ENCODE measurements at places on chromosomes 13 and 19. TPM values are rescaled to one million over a fixed set of nuclear protein-coding genes. Genes with fewer than 3 reads are reported as not detected.
A peak's percentile ranks its signal among the peaks of the same experiment; 100 is the strongest.

DNA sequence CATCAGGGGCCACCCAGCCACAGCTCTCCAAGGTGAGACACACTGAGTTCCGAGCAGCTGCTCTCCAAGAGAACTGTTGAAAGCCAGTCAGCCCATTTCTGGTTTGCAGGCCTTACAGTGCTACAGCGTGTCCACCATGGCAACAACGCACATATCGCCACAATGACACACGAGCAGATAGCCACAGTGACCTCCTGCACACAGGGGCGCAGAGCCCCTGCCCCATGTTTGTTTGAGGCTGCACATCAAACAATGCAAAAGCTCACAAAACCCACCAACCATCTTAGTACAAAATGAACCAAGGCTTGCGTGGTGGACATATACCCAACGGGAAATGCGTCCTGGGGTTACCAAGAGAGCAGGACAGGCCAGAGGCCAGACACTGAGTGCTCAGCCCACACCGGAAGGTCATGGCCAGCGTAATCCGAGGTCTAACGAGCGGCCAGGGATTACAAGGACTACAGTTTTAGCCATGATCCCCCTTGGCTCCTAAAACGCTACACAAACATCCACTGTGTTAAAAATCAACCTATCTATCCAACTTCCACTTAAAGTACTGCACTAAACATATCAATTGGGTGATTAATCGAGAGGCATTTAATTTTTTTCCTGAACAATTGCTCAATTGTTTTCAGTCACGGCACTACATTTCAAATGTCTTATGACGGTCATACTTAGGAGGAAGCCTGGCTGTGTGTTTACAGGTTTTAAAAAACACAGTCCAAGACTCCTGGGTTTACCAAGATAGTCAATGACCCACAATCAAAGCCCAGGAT lies 56.0 kb downstream of the STK24 start:
- no peak for DNase-seq

Gene ZNF850
- total RNA-seq = 1.2 TPM

Gene C3
- total RNA-seq = 85.4 TPM

DNA sequence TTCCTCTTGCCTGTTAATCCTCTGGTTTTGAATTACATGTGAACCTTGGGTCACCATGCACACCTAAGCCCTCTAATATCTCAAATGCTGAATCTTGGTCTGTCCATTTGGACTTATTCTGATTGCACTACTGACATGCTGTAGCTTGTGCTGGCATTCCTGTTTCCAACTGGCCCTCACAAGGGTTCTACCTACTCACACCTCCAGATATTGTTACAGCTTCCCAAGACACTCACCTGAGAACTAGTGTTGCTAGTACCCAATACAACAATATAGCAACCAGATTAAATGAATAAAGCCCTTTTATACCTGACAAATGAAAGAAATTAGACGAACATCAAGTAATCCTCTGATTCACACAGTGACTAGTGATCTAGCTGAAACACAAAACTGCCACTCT lies 16.6 kb downstream of the TEX30 start:
- no peak for DNase-seq

GRCh38 chr13:33322543-33322809 lies 36.9 kb upstream of the STARD13 start:
- no peak for DNase-seq

GRCh38 chr19:13795595-13796300 lies 505 bp downstream of the ZSWIM4 start:
- no peak for DNase-seq

Gene ZNF154
- total RNA-seq = 19.2 TPM

GRCh38 chr13:41611385-41611784 lies 154.0 kb downstream of the RGCC start:
- DNase-seq = no peak

- DNase-seq = no peak
These were observed 22.6 kb downstream of the ZSWIM4 start for GRCh38 chr19:13817615-13818371.

- no peak for DNase-seq
These were observed 294.1 kb downstream of the DLEU7 start for GRCh38 chr13:50549221-50549942.

Gene RASL11A
- 6.3 TPM for total RNA-seq

Gene CYP4F12
- 3.8 TPM for total RNA-seq

Gene ZNF418
- 35.0 TPM for total RNA-seq

Gene KLK14
- not detected for total RNA-seq

DNA sequence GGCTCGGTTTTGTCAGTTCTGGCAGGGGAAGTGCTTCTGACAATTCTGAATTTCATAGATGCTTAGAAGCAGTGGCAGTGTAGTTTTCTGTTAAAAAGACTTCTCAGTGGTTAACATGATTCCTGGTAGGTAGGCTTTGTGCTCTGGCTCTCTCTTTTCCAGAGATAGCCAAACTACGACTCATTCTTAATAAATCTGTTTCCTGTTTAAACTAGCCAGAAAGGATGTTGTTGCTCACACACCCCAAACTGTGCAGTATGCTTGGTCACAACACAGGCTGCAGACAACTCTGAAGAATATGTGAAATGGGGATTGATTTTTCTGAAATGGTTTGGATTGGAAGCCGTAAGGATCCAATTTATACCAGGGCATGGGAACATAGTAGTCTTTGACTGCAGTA lies 711.5 kb downstream of the PCDH17 start:
- no peak for DNase-seq

Gene TMIGD2
- total RNA-seq = 0.60 TPM

Gene RASGRP4
- 0.88 TPM for total RNA-seq

DNA sequence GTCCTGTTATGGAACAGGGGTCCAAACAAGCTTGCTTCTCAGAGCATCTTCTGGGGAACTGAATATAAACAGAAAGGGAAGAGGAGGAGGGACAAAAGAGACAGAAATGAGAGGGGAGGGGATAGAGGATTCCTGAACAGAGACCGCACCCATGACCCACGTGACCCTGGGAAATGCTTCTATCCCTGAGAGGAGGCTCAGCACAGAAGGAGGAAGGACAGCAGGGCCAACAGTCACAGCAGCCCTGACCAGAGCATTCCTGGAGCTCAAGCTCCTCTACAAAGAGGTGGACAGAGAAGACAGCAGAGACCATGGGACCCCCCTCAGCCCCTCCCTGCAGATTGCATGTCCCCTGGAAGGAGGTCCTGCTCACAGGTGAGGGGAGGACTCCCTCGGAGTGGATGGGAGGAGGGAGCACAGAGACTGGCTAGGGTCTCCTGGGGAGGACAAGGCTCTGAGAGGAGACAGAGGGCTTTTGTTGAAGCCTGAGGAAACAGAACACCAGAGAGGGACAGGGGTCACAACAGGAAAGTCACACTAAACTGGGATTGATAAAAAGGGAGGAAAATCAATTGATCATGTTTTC lies at the start of gene CEACAM6:
CEACAM6 (plus strand) TSS at position 203 of the 586 bp plus-strand sequence; CDS start at position 312, 109 bp downstream.
- no peak for DNase-seq

Gene ONECUT3
- total RNA-seq = not detected

DNA sequence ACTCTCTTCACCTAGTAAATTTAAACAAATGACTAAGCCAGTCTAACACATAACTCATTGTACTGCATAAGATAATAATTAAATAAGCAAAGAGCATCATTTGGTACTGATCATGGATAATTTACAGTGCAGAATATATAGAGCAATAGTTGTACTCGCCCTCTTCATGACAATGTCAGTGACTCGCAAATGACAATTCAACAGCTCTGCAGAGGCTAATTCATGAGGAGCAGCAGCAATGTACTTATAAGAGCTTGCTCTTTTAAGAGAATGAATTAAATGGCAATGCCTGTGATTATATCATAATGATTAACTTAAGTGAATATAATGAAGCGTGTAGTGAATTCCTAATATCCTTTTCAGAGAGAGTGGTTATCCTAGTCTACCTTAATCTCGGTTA lies 284.5 kb upstream of the PCDH20 start:
- DNase-seq = no peak

GRCh38 chr13:108594153-108594552 lies 35.3 kb upstream of the MYO16 start:
- DNase-seq = no peak

DNA sequence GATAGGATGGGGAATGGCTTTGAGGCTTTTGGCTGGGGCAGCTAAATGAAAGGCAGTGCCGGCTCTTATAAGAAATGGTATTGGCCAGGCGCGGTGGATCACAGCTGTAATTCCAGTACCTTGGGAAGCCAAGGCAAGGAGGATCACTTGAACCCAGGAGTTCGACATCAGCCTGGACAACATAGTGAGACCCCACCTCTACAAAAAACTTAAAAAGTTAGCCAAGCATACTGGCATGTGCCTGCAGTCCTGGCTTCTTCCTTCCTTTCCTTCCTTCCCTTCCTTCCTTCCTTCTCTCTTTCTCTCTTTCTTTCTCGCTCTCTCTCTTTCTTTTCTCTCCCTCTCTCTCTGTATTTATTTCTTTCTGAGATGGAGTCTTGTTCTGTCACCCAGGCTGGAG lies 3.1 kb downstream of the CA11 start:
- DNase-seq = no peak

DNA sequence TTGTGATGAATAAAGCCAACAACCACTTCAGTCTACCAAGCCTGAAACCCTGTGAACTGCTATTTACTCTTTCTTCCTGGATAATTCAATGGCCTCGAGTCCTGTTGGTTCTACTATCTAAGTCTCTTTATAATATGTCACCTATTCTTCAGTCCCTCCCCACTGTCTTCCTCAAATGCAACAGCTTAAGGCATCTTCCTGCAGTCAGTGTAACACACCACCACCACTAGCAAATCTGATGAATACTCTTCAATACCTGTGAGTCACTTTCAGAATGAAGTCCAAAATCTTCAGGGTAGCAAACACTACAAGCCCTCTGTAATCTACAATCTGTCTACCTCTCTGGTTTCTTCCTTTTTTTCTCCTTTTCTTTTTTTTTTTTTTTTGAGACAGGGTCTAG lies 32.9 kb downstream of the ZDHHC20 start:
- DNase-seq = no peak

DNA sequence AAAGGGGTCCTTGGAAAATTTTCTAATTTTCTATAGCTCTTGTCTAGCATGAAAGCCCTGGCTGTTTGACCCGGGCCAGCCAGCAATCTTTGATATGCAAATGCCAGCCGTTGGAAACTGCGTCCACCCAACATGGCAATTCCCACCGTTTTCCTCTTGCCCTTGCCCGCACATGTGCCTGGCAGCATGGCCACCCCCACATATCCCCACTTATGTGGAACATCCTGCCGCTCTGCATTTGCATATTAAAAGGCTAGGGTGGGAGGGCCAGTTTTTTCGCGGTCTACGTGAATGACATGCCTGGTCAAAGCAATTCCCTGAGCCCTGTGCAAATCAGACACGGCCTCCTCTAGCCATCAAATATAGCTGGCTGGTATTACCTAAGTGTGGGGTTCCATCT lies 110.3 kb upstream of the TDRD3 start:
- DNase-seq = no peak

DNA sequence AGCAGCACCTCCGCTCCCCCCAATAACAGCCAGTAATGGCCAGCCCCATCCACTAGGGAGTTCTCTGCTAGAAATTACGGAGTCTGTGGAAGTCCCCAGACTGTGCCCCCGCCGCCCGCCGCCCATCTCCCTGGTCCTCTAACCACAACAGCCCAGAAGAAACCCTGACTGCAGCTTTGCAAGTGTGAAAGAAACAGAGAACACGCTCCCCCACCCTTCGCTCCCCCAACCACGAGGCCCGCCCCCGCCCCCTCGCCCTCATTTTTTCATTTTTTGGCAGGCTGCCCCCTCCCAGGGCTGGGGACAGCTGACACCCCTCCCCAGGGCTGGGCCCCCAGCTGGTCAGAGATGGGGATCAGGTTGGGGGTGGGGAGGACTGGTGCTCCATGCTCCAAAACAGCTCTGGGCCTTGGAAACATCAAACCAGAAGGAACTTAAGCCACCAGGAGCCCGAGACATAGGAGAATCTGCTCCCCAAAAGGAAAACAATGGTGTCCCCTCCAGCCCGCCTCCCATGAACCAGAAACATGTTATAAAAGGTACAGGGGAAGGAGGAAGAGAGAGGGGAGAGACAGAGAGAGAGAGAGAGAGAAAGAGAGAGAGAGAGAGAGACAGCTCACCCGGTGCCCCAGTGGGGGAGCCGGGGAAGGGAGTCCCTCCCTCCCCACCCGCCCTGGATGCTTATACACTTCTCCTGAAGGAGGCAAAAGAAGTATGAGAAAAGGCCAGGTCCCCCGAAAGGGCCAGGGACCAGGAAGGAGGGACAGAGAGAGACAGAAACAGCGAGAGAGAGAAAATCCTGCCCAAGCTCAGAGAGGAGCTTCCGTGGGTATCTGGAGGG lies 29.8 kb upstream of the ASF1B start:
- DNase-seq = no peak

Gene DDX49
- 36.7 TPM for total RNA-seq

GRCh38 chr13:109656206-109656605 lies 130.2 kb downstream of the IRS2 start:
- DNase-seq = no peak

DNA sequence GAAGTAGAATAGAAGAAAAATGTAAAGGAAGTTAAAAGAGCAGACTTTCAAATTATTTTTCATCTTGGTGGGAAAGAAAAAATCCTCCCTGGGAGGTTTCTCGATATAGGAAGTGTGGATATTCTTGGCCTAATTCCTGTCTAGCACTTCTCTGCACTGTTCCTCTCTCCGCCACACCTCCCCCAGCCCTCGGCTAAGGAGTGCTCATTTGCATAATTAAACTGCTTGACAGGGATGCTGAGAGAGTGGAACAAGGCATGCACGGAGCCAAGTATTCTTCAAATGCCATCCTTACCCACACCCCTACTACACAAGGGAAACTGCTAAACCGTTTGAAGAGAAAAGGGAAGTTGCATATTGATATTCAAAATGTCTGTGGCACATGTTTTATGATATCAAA lies 511.0 kb upstream of the HTR2A start:
- DNase-seq = peak; percentile 13

GRCh38 chr13:35238274-35238673 lies 238.2 kb downstream of the MAB21L1 start:
- DNase-seq = no peak

Gene SLAIN1
- 390 TPM for total RNA-seq

GRCh38 chr13:91704398-91704797 lies 306.0 kb downstream of the GPC5 start:
- DNase-seq = no peak

DNA sequence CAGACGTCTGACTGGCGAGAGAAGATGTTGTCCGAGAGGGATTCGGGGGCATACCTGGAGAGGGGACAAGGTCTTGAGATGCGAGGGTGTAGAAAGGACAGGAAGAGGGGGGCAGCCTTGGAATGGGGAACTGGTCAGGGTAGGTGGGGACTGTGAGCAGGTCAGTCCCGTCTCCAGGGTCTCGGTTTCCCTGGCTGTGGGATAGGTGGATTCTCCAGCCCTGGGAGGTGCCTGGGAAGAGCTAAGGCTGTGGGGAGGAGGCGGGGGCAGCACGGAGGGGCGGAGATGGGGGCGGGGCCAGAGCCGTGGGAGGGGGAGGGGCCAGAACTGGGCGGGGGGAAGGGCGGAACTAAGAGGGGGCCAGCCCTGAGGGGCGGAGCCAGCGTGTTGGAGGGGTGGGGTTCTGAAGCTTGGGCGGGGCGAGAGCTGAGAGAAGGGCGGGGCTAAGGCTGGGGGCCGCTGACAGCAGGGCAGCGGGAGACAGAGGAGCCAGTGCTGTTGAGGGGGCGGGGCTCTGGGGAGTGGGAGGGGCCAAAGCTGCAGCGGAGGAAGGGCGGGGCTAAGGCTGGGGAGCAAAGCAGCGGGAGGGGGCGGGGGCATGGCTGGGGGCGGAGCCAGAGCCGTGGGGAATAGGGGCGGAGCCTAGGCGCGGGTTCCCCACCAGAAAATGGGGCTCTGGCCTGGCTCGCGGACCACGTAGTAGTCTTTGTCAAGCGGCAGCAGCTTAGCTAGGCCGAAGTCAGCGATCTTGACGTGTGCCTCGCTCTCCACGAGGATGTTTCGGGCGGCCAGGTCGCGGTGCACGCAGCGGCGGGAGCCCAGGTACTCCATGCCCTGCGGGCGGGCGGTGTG lies 9.5 kb upstream of the INSL3 start:
- DNase-seq = peak; percentile 87

GRCh38 chr19:39310558-39311311 lies 9.9 kb downstream of the LRFN1 start:
- peak; percentile 64 for DNase-seq

Data from dorsolateral prefrontal cortex (tissue), 122 donors.